Stimulated activated CD4-positive, alpha-beta T cell treated with anti-CD3 and anti-CD28 coated beads, Interleukin-4, amount 100 ng/mL, for 24 hours (primary cell): ENCODE measurements at places on chromosomes 5 and 9.

DNA sequence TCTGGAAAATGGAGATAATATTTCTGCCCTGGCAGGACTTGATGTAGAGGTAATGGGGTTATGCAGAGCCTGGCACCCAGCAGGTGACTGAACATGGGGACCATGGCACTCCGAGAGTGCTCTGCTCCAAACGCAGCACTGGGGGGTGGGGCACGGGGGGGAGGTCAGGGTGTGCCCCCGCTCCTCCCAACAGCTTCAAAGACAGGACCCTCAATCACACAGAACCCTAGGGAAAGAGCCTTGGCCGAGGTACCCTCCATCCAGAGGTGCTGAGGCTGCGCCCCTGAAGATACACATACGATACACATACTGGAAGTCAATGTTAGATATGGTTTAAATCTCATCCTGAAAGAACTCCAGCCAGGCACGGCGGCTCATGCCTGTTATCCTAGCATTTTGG lies 26.6 kb upstream of the CEP72 start:
- DNase-seq, result no peak

- DNase-seq, result no peak
Observed at GRCh38 chr5:59599729-59600128, 293.8 kb downstream of the PDE4D start.

DNA sequence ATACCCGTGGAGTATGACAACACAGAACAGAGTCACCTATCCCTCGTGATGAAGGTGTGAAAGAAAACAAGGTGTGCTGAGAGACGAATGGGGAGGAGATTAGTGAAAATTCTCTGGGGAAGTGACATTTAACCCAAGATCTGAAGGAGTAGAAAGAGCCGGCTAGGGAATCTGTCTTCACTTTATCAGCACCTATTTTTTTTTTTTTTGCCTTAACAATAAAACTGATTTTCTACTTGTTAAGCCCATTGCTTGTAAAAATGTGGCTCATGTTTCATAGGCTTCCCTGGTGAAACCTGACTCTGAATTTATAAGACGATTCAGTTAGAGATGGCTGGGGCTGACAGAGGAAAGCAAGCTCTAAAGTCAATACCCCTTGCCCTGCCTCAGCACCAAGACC lies 322.6 kb upstream of the MSX2 start:
- DNase-seq, result no peak

- peak; percentile 75 for DNase-seq
Observed at GRCh38 chr9:114930056-114930812, at the start of gene TNFSF8. Gene TNFSF8, minus strand, starts transcription at chr9:114930591. Its CDS starts 288 bp downstream, at chr9:114930303.

GRCh38 chr5:25327172-25327571 lies 682.4 kb upstream of the CDH10 start:
- DNase-seq, result no peak

DNA sequence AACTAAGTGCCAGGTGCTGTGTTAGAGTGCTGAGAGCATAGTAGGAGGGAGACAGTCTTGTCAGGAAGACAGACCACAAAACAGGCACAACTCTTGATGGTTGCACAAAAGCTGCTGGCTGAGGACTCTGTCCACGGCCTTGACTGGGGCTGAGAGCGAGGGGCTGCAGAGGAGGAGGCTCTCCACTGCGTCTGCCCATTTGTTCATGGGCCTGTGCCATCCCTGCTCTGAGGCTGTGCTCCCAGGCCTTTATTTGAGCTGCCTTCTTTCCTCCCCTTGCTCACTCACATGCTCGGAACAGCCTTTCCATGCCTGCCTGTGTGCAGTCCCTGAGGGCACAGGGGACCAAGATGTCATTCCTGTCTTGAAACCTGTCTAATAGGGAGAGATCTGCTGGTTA lies 147.8 kb downstream of the CACNA1B start:
- DNase-seq, result no peak

DNA sequence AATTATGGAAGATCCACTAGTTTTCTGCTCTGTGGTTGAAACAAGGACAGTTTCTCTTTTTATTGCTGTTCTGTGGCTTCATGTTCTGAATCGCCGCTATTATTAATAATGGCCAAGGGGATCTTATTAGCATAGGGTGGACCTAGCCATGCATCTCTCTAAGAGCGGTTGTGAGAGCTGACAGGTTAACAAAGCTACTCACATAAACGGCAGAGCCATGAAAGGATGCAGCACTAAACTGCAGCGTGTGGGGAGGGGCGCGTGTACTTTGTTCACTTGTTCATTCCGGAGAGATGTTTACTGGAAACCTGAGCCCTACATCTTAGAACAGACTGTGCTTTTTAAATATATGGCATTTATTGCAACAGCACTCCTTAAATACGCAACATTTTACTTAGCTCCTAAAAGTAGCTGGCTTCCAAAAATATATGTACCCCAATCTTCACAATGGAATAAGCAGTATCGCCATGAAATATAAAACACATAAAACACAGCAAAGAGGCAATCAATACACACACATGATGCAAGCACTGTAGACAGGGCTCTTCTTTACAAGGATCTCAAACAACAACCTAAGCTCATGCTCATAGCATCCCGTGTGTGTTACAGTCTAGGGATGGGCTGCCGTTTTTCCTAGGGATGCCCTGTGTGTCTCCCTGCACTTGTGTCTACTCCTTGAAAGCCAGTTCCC lies 424.6 kb downstream of the MED10 start:
- no peak for DNase-seq

- DNase-seq, result no peak
Observed at GRCh38 chr5:155921621-155922020, 405.3 kb upstream of the SGCD start.

DNA sequence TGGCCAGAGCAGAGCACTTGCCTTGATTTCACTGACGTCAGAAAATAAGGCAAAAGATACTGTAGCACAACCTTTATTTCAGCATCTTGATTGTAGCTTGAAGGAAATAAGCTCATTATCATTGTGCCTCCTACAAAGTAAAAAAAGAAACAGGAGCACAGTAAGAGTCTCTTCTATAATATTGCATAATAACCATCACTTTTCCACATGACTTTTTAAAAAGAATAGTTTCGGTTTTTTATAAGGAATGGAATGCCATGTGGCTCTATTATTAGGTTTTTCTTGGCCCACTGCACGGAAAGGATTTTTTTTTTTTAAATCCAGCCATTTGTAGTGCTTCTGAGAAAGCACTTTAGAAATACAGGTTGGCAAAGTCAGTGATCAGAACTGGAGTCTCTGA lies 655.3 kb downstream of the LRRC70 start:
- no peak for DNase-seq

GRCh38 chr5:180494510-180495181 lies 467 bp downstream of the CNOT6 start:
- peak; percentile 49 for DNase-seq

GRCh38 chr5:27041372-27041771 lies 3.0 kb upstream of the CDH9 start:
- no peak for DNase-seq

- DNase-seq, result peak; percentile 56
Observed at GRCh38 chr9:14846871-14847311, 63.3 kb downstream of the FREM1 start.

- DNase-seq, result no peak
Observed at GRCh38 chr5:82586181-82586580, 308.0 kb upstream of the RPS23 start.

DNA sequence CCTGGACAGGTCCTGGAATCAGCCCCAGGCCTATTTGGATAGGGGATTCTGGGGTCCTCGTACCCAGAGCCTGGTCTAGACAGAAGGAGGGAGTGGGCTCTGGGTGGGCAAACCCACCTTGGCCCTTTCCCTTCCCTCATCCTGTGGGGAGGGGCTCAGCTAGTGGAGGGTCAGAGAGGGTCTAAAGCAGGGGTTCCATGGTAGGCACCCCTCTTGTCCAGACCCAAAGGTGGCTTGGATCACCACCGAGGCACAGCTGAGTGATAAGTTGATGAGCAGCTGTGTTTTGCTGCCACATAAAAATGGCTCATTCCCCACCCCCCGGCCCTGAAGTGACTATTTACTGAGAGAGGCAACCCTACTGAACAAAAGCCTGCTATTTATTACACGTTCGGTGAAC lies 53.8 kb upstream of the KCNMB1 start:
- no peak for DNase-seq

DNA sequence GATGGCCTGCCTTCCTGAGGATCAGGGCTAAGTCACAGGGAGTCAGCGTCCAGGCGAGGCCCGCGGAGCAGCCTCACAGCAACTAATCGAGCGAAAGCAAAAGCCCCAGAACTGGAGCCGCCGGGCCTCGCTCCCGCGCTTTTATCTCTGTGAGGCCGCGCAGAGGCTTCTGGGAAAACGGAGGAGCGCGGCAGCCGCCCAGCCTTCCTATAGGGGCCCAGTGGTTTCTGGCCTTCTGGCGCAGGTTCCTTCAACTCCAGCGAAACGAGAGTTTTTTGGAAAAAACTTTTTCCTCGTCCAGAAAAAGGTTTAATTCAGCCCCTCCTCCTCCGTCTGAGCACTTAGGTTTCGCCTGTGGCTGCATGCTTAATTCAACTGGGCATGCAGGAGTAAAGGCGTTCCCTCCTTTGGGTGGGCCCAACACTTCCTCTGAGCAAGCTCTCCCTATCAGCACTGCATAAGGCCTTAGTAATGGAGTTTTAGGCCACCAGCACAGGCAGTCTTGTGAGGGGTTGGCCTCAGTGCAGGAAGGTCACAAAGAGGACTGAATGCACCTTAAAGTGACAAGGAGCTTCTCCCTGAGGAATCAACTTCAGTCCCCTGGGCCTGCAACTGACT lies at the start of gene MEIKIN:
TSS of gene MEIKIN (minus strand) at position 113 of the 618 bp plus-strand sequence. CDS start 158 bp downstream, outside the sequence.
- DNase-seq, result no peak

DNA sequence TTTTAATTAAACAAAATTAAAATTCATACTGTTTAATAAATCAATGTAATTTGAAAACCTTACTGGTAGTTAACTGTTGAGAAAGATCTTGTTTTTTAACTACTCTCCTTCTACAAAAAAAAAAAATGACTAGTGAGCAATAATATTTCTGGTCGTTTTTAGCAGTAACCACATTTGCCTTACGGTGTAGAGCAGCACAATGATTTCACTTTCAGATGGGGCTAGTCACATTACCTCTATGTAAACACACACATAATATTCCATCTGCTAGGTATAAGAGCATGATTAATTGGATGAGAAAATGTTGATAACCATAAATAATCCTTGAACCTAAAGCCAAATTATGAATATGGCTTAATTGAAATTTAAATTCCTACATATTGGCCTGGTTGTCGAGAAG lies 198.1 kb downstream of the CHSY3 start:
- DNase-seq, result no peak

DNA sequence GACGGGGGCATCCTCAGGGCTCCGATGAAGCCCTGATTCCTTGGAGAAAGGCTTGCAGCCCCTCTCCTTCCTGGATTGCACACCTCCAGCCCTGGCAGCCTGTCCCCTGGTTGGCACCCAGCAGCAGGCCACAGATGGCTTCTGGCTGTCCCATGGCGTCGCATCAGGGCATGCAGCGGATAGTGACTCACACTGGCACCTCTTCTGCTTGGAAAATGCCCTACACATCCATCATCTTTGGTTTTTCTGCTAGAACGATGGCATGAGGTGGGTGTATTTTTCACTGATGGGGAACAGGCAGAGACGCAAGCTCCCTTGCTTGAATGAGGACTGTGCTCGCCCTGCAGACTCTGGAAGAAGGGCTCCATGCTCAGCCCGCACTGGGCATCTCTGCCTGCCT lies 23.2 kb upstream of the IER5L start:
- no peak for DNase-seq

DNA sequence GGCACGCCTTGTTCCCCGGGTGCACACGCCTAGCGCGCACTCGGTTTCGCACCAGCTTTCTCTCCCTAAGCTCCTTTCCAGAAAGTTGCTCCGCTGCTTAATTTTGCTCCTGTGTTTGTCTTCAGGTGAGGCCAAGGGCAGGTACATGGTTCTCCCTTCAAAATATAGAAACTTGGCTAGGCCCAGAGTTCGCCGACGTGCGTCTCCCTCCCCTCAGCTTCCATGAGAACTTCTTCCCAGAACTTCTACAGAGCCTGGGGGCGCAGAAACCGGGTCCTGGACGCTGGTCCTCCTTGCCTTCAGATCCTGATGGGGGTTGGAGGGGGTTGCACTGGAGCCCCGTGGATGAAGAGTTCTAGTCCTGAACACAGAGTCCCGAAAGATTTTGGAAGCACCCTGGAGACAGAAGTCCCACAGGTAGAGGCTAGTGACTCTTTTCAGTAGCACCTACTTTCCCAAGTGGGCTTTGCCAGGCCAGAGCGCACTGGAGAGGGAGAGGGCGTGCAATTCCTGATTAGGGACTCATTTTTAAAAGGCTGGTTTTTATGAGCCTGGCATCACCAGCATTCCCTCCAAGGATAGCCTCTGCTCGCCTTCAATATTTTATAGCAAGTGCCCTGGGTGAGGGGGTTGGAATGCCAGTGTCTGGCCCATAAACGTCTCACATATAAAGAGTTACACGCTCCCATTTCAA lies 128.4 kb downstream of the TMEM174 start:
- DNase-seq, result no peak

- DNase-seq, result no peak
Observed at GRCh38 chr9:19748278-19749126, 40.3 kb downstream of the SLC24A2 start.

GRCh38 chr5:16037121-16037845 lies 142.3 kb downstream of the MARCHF11 start:
- DNase-seq, result no peak

GRCh38 chr5:20556115-20556763 lies 568.2 kb upstream of the CDH18 start:
- no peak for DNase-seq
